ENCODE measurements at places on chromosomes 13 and 19.

GRCh38 chr13:23081901-23082300, 98.9 kb upstream of the SGCG start:
- no peak for DNase-seq

DNA sequence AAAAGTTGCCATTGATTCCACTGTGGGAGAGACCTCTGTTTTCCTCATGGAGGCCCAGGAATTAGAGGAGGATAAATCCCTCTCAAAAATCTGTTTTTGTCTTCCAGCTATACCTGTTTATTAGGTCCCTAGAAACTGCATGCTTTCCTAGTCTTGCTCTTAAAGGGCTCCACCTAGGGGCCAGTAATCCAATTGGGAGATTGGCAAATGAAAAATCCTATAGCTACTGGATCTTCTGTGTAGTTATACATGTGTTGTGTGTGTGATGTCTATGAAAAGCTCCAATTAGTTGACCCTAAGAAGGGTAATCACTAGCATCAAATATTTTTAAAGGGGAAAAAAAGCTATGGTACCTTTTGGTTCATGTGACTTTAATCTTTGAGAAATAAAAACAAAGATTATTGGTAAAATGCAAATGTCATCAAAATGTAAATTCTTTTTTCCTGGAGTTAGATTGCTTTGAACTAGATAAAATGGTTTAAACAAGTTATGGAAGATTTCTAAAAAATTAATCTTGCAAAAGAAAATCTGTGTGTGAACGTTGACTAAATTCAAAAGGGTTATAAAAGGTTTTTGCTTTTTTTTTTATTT, 63.4 kb upstream of the C1QTNF9B start:
- DNase-seq = no peak

DNA sequence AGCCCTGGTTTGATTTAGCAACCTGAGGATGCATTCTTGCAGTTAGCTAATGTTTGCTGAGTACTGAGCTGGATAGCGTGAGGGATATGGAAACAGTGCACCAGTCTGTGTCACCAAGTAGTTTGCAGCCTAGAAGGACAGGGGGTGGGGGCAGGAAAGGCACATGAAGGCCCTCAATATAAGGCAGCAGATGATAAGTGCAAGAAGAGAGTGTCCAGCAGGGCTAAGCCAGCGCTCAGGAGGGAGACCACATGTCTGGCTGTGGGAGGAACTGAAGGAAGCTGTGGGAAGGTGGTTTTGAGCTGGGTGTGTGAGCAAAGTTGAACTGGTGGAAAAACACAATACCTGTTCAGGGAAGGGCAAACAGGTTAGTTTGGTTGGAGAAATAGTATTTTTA, 1.7 kb downstream of the CXCL17 start:
- DNase-seq = no peak

DNA sequence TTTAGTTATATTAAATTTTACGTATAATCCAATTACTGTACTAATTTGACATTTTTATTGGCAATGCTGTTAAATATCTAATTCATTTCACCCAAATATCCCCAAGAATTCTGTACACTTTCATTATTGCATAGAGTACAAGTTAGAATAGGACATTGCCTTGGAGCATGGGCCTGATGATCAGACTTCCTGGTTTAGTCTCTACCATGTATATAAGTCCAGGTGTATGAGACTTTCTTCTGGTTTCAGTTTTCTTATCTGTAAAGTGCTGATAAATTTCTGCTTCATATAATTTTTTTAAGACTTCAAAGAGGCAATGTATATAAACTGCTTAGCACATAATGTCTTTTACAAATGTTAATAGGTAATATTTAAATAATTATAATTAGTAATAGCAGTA, 179.4 kb downstream of the KLF12 start:
- DNase-seq = no peak

GRCh38 chr13:39273953-39274738, 235.9 kb downstream of the NHLRC3 start:
- no peak for DNase-seq

DNA sequence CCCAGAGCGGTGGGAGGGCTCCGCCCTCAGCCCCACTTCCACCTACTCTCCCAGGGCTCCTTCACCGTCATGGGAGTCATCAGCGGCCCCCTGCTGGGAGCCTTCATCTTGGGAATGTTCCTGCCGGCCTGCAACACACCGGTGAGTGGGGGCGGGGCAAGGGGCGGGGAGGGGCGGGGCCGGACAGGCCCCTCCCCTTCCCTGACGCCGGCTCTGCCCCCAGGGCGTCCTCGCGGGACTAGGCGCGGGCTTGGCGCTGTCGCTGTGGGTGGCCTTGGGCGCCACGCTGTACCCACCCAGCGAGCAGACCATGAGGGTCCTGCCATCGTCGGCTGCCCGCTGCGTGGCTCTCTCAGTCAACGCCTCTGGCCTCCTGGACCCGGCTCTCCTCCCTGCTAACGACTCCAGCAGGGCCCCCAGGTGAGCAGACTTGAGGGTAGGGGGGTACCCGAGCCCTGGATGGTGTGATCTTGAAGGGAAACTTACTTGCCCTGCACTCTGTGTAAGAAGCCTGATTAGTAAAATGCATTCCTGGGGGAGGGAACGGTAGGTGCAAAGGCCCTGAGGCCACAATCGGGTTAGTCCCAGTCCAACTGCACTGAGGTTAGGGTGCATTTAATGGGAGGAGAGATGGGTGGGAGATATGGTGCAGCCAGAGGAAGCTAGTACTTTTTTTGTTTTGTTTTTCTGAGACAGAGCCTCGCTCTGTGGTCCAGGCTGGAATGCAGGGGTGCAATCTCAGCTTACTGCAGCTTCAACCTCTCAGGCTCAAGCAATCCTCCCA, 12.1 kb downstream of the SLC5A5 start:
- DNase-seq = no peak

All from stimulated activated CD8-positive, alpha-beta memory T cell treated with anti-CD3 and anti-CD28 coated beads, Interleukin-4, amount 100 ng/mL, for 48 hours (primary cell).